WTC11 (cell line): ENCODE measurements at places on chromosomes 3 and 15. TPM values are rescaled to one million over a fixed set of nuclear protein-coding genes. Genes with fewer than 3 reads are reported as not detected.

- DNase-seq: no peak
These were observed 40.2 kb downstream of the GJD2 start for GRCh38 chr15:34714476-34715121.

Gene INSYN1
- 9.0 to 11.9 TPM (median 9.8 TPM) in 3 replicates for total RNA-seq

Gene ECE2
- total RNA-seq: 0.46 to 1.2 TPM (median 0.64 TPM) in 3 replicates

Gene ETFA
- total RNA-seq: 84.4 to 97.7 TPM (median 85.4 TPM) in 3 replicates

Gene CHDH
- total RNA-seq: 9.5 to 11.7 TPM (median 10.6 TPM) in 3 replicates

Gene RASSF1
- 13.2 to 14.5 TPM (median 14.5 TPM) in 3 replicates for total RNA-seq

DNA sequence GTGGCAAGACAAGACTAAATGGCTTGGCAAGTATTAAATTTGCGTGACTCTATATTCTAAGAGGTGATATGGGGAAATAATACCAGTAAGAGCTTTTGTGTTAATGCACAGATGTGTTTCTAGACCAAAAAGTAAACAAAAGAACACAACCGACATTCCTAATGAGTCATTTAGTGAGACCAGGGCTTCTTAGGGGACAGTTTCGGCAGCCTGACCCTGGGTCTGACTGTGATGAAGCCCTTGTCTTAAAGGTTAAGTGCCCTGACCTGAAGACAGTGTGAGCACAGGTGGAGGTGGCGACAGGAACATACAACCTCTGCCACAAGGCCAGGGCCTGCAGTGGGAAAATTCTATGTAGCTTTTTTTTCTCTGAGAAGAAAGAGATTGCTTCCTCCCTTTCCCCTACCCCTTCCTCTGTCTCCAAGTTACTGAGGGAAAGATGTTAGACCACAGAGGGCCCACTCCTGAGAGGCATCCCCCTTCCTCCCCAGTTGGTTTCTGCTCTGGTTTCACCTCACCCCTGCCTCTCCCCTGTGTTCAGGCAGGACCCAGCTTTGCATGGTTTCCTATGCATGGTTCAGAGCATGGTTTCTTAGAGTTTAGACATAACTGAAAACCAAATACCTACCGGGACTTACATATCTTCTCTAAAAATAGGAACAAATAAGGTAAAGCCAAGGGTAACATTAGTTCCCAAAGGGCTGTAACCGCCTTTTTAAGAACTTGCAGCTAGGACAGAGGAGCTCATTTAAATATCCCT, 24.8 kb upstream of the CMTM7 start:
- no peak for DNase-seq

GRCh38 chr3:11536936-11537612, 106.6 kb downstream of the VGLL4 start:
- DNase-seq: no peak

DNA sequence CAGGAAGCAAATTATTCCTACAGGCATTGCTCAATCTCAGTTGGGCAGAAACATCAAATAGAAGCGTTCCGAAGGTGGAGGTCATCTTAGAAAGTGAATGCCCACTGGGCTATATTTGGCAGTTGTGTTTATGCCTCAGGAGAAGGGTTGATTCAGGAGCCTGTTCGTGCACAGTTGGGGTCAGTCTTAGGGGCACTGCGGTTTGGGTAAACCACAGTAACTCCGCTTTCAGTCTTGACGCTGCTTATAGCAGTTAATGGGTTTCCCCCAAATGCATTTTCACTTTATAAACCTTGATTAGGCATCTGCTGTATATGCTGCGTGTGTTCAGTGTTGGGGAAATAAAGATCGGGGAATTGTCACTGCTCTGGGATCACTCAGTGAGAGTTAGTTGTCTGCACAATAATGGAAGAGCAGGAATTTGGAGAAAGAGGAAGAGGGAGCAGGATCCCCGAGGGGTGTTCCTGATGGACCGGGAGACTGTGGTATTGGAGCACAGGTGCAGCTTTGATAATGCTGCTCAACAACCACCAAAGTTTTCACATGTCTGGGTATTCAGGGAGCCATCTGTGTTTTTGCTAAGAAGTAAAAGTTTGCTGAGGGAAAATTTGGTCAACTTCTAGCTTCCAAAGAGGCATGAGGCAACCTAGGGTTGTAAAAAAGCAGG, 124.3 kb upstream of the EIF1B start:
- no peak for DNase-seq
